T-cell (primary cell): ENCODE measurements at places on chromosomes 4 and X.

DNA sequence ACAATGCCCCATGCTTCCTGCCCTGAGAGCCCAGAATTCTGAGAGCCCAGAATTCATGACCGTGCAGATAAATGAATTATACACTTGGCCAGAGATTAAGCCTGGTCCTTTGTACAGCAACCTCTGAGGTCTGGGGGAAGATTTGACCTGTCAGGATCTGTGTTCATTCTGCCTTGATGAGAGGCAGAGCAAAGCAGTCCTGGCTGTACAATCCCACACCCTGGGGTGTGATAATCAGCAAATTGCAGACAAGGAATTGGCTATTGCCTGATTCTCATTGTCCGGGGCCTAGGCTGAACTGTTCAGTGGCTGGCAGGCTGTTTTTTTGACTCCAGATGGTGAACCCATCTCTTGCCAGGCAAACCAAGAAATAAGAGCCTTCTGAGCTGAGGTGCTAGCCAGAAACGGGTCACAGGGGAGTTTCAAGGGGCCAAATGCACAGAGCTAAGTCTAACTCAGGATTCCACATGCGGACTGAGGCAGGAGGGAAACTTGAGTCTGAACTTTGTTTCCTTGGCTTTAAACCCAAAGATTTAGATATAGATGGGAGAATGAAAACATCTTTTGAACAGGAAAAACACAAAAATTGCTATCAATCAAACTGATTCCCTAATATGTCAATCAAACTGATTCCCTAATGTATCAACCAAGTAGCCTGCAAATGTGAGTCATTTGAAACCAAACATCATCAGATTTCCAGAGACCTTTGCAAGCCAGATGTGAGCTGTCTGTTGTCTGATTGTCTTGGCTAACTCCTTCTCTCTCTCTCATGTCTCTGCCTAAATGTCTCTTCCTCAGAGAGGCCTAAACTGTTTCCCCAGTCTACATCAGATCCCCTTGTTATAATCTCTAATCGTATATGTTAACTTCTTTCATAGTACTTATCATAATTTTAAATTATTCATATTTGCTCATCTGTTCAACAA lies 159.3 kb downstream of the ATG4A start:
- DNase-seq: no peak

GRCh38 chr4:2799224-2799911 lies 6.5 kb downstream of the SH3BP2 start:
- peak; percentile 24 for DNase-seq

GRCh38 chrX:107750263-107750662 lies 25.3 kb downstream of the TSC22D3 start:
- DNase-seq: no peak

- DNase-seq: no peak
Observed at GRCh38 chrX:56757327-56757726, 28.3 kb downstream of the NBDY start.

DNA sequence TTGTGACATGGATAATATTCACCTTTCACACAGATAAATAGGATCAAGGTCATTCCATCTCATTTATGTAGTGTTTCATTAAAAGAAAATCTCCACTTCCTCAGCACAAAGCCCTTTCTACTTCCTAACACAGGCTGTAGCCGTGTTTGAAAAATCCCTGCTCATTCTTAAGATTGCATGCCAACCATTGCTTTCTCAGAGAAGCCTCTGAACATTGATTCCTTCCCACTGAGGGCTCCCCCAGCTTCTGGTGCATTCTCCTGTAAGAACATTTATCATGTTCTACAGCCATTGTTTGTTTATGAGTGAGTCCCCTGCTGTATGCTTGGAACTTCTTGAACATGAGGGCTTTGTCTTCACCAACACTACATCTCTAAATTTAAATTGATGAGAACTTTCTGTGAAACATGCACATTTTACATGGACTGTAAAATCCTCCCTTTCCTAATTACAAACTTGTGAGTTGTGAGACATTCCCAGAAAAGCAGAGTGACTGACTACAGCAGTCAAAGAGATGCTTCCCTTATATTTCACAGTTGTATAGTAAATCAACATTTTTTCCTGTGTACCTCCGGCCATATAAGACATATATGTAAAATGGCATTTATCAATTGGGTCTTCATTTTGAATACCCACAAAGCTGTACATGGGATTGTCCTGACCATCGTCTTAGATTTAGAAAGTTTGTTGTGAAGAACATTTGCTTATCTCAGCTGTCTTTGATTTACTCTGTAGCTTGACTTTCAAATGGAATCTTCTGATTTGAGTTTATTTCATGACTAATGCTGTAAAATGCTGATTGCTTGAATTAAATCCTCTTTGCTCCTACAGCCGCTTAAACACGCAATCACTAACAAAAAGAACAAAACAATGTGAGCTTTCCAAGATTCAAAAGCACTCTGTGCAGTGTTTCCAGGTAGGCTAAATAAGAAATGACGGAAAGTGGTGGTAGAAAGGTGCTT lies 600.5 kb upstream of the SLIT2 start:
- no peak for DNase-seq

DNA sequence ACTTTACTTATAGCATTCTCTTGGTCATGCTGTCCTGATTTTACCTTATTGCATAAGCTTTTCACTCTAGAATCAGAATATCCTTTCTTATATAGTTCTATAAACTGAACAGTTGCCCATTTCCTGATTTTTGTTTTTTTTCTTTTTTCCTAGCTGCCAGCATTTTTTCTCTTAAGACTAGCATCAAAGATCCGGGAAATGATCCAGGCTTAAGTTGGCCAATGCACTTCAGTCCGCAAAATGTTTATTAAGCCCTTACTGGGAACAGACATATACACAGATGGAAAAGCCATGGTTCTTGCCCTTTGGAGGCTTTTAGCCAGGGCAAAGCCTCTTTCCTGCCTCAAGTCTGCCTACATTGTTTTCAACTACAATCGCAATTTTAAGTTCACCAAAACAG lies 10.1 kb upstream of the BMP2K start:
- DNase-seq: no peak

GRCh38 chr4:148007314-148007760 lies 275.4 kb downstream of the ARHGAP10 start:
- no peak for DNase-seq

DNA sequence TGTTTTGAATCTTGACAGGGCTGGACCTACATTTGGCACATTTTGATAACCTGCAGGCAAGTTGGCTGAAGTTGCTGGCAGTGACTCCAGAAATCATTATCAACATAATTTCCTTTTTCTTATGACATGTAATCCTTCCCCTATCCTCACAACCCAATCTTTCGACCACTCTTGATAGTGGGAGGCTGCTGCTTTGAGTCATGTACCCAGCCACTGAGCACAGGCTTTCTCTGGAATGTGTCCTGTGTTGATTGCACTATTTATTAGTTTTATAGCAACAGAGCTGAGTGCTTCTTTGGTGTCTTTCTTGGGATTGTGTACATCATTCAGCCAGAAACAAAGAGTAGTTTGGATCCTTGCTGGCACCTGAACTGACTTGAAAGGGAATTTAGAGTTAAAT lies 183.1 kb upstream of the LEF1 start:
- no peak for DNase-seq

DNA sequence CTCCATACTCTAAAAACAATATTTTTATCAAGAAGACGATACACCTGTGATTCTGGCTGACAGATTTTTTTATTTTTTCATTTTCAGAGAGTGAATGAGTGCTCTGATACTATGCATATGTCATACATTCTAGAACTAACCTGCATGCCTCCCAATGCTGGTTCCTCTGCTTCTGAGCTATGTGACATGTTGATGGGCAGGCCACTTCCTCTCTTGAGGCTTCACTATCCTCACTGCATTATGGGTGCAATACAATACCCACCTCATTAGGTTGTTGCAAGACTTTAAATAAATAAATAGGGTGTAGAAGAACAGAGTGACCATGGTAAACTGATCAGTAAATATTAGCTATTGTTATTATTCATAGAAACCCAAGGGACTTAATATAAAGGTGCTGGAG lies 408.3 kb downstream of the HNRNPD start:
- DNase-seq: no peak

DNA sequence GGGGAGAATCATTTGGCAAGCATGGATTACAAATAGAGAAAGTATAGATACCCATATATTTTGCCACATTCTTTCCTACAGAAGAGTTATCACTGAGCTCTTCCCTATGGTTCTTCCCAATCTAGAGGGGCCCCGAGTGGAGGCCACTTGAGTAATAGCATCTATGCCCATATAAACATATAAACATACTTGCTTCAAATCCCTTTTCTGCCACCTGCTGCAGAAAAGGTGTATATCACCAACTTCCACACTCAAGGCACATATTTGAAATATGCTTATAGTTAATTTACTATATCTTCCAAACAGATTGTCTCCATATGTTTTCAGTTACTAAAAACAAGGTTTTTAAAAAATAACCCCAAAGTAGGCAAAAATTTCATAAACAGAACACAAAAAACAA lies 642.8 kb upstream of the DIPK2B start:
- DNase-seq: no peak

GRCh38 chrX:109841869-109842579 lies 109.0 kb upstream of the ACSL4 start:
- no peak for DNase-seq

DNA sequence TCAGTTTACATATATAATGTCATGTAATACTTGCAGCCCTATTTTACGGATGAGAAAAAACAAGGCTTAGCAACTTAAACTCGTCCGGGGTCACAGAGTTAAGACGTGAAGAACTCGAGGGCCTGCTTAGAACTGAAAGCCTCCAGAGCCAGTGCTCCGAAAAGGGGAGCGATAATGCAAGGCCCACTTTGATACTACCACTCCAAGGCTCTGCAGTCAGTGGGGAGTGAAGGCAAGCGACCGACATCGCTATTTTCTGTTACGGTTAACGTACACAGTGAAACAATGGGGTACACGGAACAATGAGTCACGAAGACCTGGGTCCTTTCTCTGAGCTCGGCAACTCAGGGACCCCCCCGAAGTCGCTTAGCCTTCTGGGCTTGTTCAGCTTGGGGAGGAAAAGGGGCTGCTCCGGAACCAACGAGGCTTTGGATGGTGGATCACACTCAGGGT lies 965 bp downstream of the PPA2 start:
- DNase-seq: no peak

DNA sequence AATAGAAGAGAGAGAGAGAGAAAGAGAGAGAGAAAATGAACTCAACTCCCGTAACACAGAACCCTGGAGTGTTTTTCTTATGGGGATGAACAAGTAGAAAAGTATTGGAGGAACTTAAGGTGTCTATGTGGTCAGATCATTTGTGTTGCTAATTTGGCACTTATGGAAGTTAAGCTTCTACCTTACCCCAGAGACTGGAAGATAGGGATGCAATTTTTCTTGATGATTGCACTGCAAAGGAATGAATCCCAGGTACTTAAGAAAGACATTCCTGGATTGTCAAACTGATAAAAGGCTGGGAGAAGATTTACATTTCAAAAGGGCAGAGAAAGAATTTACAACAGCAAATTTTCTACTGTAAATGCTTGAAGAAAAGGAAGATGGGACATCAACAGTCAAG lies 57.2 kb downstream of the MAP9 start:
- no peak for DNase-seq

GRCh38 chrX:65634732-65635131 lies 32.7 kb upstream of the MSN start:
- DNase-seq: no peak

DNA sequence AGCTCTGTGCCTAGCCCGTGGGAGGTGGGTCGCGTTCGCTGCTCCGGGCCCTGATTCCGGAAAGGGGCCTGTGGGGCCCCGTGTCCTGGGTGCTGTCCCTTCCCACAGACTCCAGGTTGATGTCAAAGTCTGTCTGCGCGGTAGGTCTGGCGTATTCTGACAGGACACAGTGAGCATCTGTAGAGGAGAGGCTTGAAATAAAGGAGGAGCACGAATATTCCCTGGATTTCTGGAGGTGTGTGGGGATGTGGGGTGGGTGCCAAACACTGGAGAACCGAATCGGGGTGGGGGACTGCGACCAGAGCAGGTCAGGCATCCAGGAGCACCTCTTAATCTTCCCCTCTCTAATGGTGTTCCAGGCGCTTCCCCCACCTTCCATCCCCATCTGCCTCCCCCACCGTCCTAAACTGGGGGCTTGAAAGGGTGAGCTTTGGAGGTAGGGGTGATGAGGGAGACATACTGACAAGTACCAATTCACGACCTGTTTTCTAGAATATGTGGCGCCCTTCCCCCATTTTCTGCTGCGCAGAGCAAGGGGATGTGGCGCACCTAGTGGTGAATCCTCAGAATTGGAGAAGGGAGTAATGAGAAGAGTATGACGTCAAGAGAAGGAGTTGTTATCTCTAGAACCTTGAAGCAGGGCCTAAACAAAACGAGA lies 877 bp downstream of the GPRASP1 start:
- DNase-seq: peak; percentile 64

GRCh38 chrX:63869506-63869905 lies 84.5 kb upstream of the ARHGEF9 start:
- DNase-seq: no peak

GRCh38 chrX:13699183-13699826 lies 10.4 kb downstream of the RAB9A start:
- no peak for DNase-seq

DNA sequence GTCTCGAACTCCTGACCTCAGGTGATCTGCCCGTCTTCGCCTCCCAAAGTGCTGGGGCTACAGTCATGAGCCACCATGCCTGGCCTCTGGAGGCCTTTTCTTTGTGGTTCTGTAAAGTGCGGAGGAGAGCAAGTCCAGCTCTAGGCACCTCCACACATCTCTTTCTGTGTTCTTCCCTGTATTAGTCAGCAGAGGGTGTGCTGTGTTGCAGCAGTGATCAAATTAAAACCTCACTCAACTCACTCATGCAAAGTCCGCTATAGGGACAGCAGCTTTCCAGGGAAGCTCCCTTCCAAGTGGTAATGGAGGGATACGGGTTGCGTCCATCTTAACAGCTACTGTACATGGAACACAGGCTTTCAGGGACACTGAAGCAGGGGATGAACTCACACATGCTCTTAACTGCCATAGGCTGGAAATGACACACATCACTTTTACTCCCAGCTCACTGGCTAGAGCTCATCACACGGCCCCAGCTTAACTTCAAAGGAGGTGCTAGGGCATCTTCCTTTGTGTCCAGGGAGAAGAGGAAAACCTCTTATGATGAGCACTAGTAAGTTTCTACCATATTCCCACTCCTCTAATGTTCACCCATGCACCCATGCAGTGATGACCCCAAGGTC lies 36.0 kb upstream of the CCNG2 start:
- DNase-seq: no peak
